Erythroblast (primary cell): ENCODE measurements at places on chromosomes 13 and 19.

DNA sequence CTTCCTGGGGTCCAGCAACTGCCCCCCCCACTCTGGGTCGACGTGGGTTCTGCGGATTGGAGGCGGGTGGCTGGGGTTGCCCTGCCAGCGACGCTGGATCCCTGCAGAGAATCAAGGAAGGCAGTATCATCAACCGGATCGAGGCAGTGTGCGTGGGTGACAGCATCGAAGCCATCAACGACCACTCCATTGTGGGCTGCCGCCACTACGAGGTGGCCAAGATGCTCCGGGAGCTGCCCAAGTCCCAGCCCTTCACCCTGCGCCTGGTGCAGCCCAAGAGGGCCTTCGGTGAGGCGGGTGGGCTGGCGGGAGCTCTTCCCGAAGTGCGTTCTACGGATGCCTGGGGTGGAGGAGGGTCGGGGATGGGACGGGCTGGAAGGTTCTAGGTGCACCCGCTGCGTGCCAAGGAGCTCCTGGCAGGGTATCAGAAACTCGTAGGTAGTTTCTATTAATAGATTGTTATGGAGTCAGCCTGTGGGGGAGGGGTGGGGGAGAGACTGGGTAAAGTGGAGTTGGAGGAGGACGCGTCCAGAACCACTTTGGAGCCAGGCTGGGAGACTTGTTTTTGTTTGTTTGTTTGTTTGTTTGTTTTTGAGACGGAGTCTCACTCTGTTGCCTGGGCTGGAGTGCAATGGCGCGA is 1.5 kb downstream of the GIPC3 start:
- DNase-seq = no peak

DNA sequence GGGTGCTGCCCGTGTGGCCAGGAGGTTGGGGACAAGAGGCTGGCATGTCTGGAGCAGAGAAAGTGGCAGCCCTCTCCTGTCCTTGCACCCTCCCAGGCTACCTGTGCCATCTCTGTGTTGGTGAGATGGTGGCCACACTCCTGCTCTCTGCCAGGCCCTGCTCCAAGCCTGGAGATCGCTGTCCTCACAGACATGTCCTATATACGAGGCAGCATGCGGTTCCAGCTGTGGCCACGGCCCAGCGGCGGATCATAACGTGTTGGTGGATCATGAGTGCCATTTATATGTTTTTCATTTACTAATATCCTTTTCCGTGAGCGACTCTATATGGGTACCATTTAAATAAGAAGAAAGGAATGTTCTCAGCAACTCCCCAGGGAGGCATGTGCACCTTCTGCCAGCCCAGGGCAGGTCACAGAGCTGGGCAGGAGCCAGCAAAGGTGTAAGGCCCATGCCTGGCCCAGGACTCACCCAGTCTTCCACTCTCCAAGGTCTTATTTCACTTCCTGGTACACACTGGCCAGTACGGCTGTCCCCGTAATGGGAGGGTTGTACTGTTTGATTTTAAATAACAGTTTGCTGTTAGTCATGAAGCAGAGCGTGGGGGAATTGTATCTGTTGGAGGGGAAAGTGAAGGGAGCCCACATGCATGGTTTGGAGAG is 47.2 kb upstream of the LDLR start:
- DNase-seq = no peak

DNA sequence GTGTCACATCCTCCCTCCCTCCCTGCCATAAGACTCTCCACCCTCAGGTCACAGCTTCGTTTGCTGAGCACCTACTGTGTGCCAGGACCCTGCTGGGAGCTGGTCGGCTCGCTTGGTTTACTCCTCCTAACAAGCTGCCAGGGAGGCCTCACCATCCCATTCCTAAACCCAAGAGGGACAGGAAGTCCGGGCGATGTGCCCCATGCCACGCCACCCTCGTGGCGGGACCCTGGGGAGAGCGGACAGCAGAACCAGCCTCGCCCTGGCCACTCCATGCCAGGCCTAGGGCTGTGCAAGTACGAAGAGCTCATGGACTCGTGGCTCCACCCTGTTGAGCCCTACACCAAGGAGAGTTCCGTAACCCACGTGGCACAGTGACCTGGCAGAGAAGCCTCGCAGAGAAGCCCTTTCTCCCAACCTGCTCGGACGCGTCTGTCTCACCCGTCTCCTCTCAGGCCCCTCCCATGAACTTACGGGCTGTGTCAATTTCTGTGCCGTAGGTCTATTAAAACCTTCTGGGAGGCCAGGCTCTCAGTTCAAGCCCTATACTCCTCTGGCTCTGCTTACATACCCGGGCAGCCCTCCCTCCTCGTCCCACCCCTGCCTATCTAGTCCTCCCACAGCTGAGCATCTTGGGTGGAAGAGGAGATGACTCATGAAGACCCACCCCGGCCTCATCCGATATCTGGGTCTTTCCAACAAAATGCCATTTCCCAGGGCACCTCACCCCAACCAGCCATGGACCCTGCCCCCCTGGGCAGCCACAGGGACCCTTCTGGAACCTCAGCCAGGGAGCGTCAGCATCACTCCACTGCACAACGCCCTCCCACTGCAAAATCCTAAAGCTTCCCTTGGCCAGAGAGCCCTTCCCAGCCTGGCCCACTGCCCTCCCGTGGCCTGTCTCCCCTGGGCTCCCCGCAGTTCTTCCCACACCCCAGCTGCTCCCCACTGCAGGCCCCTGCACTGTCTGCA is 2.6 kb downstream of the UBXN6 start:
- peak; percentile 93 for DNase-seq

DNA sequence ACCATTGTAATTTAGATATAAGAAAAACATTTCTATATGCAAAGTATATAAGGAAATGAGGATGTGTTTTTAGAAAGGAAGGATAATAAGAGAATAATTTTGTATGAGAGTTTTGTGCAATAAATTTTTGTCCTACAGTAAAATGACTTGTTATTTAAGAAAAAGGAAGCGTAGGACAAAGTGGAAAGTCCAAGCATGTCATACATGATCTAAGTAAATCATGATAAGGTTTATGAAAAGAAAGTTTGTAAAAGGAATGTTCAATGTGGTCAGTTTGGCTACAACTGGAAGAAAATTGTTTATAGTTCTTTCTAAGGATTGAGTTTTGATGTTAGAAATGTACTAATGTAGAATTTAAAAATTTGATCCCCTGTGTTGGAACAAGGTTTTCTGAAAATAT is 222.3 kb downstream of the KATNAL1 start:
- DNase-seq = no peak

DNA sequence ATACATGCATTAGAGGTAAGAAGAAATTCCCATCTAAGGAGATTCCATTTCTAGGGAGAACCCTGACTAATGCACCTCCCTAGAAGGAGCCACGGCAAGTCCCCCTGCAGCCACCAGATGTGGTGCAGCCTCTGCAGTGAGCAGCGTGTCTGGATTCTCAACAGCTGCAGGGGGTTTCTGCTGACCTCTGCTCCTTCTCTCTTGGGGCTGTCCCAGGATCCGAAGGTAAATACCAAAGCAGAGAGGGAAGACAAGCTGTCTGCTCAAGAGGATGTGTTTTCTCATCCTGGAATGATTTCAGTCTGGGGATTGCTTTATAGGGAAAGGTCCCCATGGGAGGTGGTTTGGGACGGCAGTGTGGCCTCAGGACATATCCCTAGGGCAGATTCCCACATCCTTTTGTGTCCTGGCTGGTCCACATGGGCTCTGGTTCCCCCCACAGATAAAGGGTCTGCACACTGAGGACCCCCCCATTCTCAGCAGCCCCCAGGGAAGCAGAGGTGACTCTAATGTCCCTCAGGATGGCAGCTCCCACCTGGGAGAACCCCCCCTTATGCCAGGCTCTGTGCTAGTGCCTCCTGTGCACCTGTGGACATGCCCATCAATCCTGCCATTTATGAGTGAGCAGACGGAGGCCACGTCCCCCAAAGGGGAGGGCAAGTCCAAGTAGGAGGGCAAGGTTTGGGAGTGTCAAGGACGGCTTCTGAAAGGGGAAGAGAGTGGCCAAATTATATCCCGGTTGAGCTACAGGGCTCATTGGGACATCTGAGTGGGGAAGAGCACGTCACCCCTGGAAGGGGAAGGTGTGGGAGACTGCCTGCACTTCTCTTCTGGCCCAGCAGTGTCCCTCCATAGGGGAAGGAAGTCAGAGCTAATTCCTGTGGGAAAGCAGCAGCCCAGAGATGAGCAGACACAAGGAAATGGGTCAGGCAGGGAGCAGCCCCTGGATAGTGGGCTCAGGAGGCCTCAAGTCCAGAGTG is 10.2 kb upstream of the OR10H5 start:
- DNase-seq = no peak

- no peak for DNase-seq
These were observed 15.1 kb downstream of the DEDD2 start for GRCh38 chr19:42202290-42202880.
